SJSA1 (cell line): ENCODE measurements at places on chromosomes 5 and 9.

- DNase-seq = no peak
Observed at GRCh38 chr9:113645227-113645977, 181.9 kb downstream of the RGS3 start.

- DNase-seq = no peak
Observed at GRCh38 chr5:77086368-77086688, 757 bp downstream of the ZBED3 start.

DNA sequence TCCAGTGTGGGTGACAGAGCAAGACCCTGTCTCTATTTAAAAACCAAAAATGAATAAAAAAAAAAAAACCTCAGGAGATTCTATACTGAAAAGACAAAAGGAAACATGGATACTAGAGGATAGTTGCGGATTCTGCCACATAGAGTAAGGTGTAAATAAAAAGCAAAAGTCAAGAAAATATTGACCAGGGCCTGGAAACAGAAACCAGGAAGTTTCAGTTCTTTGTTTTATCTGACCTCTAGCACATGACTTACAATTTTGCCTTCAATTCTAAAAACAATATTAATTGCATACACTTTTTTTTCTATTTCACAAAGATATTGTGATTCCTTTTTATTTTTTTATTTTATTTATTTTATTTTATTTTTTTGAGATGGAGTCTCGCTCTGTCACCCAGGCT lies 96.2 kb upstream of the NMUR2 start:
- no peak for DNase-seq

DNA sequence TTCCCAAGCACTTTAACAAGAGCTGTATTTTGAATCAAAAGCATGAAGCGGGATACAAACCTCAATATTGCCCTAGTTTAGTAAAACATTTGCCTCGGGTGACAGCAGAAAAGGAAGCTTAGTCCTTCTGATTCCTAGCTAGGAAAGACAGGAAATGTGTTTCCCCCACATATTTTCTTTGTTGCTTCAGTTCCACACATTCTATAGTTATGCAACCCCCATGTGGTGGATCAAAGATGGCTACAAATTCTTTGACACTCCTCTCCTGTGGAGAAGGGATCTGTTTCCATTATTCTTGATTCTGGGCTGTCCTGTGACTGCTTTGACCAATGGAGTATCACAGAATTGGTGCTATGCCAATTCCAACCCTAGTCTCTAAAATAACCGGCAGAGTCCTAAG lies 89.1 kb upstream of the SLC30A5 start:
- no peak for DNase-seq

DNA sequence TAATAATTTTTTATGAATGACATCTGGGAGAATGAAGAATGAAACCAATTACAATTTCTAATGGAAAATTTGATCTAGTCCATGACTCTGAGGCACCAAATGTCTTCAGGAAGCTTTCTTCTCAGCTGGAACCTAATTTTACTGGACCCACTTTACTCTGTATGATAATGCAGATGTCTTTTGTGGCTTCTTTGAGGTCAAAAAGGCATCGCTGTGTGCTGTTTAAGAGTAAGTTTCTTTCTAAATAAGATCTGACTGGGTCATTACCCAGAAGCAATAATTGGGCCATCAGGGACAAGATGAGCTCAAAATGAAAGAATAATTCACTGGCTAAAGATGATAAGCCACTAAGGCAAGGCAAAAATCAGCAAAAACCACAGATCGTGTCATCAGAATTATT lies 633.4 kb downstream of the PSAT1 start:
- DNase-seq = no peak

DNA sequence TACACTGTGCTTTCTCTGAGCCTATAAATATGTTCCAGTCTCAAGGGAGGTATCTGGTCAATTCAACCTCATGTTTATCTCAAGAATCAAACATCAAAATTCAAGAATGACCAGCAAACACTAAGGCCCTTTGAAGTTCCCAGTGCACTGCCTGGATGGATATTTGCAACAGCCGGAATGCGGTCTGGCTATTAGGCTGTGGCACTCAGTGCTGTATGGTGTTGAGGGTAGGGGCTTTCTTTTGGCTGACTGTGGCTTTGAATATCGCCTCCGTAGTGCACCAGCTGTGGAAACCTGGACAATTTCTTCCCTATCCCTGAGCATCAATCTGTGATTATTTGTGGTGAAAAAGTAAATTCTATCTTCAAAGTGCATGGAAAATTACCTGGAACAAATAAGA lies 220.4 kb downstream of the BRINP1 start:
- DNase-seq = no peak

GRCh38 chr5:143061161-143061945 lies 291.2 kb downstream of the ARHGAP26 start:
- DNase-seq = peak; percentile 86

- peak; percentile 84 for DNase-seq
Observed at GRCh38 chr5:127492854-127493738, 24.3 kb upstream of the PRRC1 start.

GRCh38 chr5:102835717-102836116 lies 80.6 kb downstream of the PAM start:
- DNase-seq = no peak

DNA sequence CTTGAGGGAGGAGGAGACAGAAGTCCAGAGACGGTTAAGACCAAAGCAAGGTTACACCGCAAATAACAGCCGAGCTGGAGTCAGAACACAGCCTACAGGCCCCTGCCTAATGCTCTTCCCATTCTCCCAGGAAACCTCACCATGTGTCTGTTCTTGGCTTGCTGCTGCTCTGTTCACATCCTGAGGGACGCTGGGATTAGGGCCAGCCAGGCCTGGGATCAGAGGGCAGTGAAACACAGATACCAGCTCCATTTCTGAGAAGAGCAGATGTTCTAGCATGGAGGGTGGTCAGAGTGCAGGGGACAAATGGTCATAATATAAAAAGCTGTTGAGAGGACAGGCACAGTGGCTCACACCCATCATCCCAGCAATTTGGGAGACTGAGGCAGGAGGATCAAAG lies 124.8 kb upstream of the LARP1 start:
- DNase-seq = no peak
